LNCaP clone FGC (cell line): ENCODE measurements at places on chromosomes 5 and 9.
A peak's percentile ranks its signal among the peaks of the same experiment; 100 is the strongest.

GRCh38 chr5:25550793-25551192 is 906.0 kb upstream of the CDH10 start:
- DNase-seq, result no peak

GRCh38 chr5:128155776-128156175 is 72.2 kb downstream of the SLC12A2 start:
- no peak for DNase-seq

GRCh38 chr5:16493261-16493660 is 27.7 kb upstream of the ZNF622 start:
- no peak for DNase-seq

DNA sequence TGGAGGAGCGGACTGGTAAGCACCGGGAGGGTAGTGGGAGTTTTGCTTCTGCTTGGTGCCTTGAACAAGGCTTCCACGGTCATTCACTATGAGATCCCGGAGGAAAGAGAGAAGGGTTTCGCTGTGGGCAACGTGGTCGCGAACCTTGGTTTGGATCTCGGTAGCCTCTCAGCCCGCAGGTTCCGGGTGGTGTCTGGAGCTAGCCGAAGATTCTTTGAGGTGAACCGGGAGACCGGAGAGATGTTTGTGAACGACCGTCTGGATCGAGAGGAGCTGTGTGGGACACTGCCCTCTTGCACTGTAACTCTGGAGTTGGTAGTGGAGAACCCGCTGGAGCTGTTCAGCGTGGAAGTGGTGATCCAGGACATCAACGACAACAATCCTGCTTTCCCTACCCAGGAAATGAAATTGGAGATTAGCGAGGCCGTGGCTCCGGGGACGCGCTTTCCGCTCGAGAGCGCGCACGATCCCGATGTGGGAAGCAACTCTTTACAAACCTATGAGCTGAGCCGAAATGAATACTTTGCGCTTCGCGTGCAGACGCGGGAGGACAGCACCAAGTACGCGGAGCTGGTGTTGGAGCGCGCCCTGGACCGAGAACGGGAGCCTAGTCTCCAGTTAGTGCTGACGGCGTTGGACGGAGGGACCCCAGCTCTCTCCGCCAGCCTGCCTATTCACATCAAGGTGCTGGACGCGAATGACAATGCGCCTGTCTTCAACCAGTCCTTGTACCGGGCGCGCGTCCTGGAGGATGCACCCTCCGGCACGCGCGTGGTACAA is 556 bp downstream of the PCDHGC3 start:
- no peak for DNase-seq

DNA sequence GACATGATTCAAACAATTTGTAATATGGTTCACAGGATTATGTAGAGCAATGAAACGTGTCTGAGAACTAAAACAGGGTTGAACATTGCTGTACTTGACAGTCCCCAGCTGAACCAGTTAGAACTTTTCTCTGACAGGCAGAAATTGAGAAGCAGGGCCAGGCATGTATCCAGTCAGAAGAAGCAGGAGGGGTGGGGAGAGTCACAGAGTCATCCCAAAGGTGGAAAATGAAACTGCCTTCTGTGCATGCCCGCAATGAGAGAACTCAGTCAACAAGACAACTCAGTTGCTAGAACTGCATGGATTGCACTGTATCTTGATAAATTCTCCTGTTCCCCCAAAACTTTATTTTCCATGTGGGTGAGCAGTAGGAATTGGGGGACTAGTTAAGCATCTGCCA is 72.9 kb upstream of the PRLR start:
- DNase-seq, result no peak

DNA sequence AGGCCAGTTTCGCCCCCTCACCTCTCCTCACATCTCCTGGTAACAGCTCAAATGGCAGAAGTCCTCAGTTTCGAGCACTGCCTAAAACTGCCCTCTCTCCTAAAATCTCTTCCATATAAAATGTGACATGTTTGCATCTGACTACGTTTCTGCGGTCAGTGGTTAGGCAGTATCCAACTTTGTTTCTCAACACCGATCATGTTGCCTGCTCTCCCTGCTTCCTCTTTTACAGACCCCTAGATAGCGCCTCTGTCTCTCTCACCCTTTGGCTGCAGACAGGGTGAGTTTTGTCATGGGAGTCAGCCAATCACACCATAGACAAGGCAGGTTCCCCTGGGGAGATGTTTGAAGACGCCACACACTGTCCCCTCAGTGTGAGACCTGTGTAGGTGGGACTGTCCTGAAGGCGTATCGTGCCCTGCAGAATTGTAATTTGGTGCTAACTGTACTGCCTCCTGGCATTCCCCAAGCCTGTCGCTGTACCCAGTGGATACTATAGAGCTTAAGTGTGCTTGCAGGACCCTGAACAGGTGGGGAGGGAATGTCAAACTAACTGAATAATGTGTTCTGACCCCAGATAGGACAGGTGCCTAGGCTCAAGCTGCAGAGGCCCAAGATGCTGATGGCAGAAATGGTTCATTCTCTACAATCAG is 1.1 kb downstream of the HEXB start:
- DNase-seq, result no peak

DNA sequence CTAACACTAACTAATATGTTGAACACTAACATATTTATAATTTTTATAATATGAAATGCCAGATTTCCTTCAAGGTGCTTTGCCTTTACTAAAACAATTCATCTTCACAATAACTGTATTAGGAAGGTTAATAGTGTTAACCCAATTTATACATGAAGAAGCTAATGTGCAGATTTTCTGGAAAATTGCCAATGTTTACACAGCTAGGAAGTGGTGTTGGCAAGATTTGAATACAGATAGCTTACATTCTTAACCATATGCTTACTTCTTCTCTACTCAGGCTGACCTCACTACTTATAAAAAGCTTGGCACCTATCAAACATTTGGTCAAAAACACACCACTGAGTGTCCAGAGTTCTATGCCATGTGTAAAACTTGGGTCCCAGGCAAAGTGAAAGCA is 445.4 kb upstream of the ITGA1 start:
- DNase-seq, result peak; percentile 84

- DNase-seq, result no peak
Measured at GRCh38 chr5:36908544-36909260, 32.1 kb downstream of the NIPBL start.

DNA sequence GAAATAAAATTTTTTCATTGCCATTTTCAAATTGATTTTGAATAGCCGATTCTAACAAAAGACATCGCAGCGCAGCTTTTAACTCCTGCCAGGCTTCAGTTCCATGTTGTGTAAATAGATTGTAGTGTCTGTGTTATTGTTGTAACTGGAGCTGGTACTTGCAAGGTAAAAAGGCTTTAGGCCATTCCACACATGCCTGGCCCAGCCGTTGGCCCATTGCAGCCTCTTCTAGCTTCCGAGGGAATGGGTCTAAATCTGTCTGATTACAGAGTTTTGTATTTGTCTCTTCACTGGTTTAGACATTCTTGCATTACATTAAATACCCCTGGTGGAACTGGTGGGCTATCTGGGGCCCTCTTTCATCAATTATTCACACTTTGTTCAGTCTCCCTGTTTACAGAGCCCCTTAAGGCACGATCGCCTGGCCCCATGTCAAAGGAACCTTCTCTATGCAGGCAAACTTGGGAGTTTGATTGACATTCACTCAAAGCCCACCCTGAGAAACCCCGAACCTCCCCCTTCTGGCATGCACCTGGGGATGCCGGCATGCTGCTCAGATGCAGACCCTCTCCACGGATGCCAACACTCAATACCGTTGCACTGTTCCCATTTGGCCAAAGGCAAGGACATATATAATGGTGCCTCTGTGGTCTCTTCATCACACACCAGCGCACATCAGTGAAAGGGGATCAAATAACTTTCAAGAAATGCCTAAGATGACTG is 281.7 kb upstream of the IRX2 start:
- DNase-seq, result no peak

DNA sequence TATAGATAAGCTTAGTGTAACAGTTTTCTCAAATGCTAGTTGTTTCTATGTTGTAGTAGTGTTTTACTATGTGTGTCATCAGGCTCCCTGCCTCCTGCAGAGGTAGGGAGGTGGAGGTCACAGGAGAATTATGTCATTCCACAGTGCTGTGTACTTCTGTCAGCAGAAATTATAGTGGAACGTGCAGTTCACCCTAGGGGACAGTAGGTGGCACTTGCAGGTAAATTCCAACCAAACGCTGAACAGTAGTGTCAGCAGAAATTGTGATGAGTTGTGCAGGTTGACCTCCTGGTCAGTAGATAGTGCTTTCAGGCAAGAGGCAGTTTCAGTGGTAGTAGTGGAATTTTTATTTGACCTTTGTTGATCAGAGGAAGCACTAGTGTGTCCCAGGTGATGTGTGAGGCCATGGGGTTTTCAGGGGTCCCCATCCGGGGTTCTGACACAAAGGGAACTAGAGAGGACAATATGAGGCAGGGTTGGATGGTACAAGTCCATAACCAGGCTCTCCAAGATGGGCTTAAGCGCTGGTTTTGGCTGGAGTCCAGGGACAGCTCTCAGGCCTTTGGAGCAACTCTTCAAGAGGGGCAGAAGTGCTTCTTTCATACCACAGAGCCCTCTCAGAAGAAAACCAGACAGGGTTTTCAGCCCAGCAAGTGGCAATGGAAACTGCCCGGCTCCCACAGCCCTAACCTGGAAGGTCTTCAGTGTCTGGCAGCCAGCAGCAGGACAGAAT is 402.9 kb downstream of the CYLC2 start:
- peak; percentile 54 for DNase-seq

DNA sequence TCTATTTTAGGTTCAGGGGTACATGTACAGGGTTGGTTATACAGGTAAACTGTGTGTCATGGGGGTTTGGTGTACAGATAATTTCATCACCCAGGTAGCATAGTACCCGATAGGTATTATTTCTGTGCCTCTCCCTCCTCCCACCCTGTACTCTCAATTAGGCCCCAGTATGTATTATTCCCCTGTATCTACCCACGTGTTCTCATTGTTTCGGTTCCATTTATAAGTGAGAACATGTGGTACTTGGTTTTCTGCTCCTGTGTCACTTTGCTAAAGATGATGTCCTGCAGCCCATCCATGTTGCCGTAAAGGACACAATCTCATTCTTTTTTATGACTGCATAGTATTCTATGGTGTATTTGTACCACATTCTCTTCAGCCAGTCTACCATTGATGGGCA is 96.8 kb upstream of the SLC24A2 start:
- no peak for DNase-seq

- no peak for DNase-seq
Measured at GRCh38 chr9:37031902-37032301, 2.2 kb downstream of the PAX5 start.

DNA sequence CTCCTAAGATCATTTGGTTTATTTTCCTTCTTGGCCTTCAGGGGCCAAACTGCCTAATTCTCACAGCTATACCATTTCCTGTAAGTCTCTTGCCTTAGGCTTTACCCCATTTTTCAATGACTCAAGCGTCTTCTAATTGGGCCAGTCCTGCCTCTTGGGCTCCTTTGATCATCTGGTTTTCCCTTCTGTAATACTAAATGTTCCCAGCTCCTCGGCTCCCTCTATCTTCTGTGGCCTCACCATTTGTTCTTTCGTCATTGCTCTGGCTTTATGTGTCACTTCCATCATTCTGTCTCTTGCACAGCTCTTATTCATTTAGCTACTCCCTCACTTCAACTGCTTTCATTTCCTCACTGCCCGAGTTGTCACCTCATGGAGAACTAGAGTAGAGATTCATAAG is 14.5 kb upstream of the SPINK7 start:
- DNase-seq, result no peak

DNA sequence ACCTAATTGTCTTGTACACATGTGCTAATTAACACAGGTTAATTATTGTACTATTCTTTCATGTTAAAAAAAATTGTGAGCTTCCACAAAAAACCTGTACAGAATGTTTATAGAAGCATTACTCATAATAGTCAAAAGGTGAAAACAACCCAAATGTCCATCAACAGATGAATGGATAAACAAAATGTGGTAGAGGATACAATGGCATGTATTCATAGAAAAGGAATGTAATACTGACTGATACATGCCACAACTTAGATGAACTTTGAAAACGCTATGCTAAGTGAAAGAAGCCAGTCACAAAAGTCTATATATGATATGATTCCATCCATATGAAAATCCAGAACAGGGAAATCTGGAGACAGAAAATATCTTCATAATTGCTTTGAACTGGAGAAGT is 25.6 kb downstream of the RRAGA start:
- no peak for DNase-seq

DNA sequence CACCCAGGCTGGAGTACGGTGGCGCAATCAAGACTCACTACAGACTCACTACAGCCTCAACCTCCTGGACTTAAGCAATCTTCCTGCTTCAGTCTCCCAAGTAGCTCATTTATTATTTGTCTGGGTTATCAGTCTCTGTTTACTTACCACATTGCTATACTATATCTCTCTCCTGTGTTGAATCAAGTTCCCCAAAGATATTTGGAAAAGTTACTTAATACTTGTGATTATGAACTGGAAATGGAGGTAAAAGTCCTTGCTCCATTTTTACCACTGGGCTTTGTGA is 55.6 kb downstream of the ANGPTL2 start:
- no peak for DNase-seq

DNA sequence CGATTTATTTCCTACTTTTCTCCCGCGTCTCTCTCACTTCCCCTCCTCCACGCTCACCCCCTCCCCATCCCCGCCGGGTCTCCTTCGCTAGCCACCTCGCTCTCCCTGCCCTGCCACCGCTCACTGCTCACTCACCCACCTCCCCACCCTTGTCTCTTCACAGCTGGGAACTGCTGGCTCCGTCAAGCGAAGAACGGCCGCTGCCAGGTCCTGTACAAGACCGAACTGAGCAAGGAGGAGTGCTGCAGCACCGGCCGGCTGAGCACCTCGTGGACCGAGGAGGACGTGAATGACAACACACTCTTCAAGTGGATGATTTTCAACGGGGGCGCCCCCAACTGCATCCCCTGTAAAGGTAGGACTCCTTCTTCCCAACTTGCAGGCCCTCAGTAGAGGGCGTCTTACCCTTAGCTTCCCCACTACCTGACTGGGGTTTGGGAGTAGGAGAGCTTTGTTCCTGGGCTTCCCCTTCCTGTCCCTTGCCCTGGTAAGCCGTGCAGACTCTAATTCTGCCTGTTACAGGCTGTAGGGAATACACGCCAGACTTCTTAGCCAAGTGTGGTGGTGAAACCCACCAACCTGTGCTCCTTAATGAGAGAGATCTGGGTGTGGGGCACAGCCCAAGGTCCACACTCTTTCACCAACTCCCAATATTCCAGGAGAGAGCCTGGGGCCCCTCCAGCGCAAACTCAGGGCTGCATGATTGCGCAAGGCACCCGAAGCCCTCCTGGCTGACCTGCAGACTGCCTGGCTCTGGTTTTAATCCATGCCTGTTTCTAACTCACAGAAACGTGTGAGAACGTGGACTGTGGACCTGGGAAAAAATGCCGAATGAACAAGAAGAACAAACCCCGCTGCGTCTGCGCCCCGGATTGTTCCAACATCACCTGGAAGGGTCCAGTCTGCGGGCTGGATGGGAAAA is 2.5 kb downstream of the FST start:
- DNase-seq, result no peak

DNA sequence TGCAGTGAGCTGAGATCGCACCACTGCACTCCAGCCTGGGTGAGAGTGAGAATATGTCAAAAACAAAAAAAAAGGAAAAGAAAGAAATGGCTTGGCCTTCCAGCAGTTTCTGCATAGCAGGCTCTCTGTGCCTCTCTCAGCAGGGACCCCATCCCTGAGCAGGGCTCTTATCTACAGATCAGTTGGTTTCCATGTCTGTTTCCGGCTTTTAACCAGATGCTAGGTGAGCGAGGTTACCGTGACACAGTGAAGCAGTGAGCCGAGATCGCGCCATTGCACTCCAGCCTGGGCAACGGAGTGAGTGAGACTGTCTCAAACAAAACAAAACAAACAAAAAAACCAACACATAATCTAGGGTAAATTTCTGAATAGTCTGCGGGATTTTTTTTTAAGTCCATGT is 51.4 kb downstream of the COL5A1 start:
- DNase-seq, result no peak

- DNase-seq, result peak; percentile 94
Measured at GRCh38 chr5:35198075-35198474, 32.2 kb downstream of the PRLR start.
